Activated CD4-positive, alpha-beta T cell treated with anti-CD3 and anti-CD28 coated beads, Interleukin-10, Interleukin-2, amounts not matched to agents 100 ng/mL and 50 ng/mL, durations not matched to agents 16 hours and 8 hours (primary cell): ENCODE measurements at places on chromosomes 1 and 21.

- no peak for DNase-seq
Measured at GRCh38 chr1:228989992-228990827, 254.9 kb downstream of the RHOU start.

DNA sequence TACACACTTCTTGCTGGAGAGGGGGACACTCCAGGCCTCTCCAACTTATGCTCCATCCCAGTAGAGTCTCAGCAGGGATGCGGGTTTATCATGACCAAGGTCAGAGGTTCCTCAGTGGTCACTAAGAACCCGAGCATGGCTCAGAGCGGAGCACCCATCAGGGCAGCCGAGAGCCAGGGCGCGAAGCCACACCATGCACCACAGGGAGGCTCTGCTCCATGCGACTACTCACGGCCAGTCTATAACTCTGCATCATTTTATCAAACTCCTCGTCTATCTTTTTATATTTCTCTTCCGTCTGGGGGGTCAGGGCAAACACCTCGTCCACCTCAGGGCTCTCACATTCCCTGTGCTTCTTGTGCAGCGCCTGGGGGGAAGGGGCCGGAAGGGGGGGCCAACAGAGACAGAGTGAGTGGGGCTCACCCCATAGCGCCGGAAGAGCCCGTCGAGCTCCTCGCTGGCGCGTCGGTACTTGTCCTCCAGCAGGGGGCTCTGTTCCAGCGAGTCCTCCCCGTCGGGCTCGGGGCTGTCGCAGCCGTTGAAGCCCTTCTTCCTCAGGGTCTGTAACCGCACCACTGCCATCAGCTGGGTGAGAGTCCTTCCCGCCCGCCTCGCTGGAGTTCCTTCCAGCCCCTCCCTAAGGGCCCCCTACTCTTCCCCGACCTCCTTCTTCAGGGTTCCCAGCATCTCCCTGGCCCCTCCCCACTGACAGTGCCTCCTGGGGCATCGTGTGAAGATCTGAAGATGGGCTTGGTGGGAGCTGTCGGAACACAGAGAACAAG lies 20.0 kb downstream of the MEF2D start:
- peak; percentile 83 for DNase-seq

- no peak for DNase-seq
Measured at GRCh38 chr1:222904451-222904850, 89.6 kb downstream of the DISP1 start.

- DNase-seq, result no peak
Measured at GRCh38 chr21:37855271-37855646, 61.0 kb downstream of the KCNJ6 start.

GRCh38 chr1:232248276-232248820 lies 381.6 kb downstream of the SIPA1L2 start:
- no peak for DNase-seq

- DNase-seq, result no peak
Measured at GRCh38 chr1:65255035-65255655, 54.2 kb upstream of the DNAJC6 start.

DNA sequence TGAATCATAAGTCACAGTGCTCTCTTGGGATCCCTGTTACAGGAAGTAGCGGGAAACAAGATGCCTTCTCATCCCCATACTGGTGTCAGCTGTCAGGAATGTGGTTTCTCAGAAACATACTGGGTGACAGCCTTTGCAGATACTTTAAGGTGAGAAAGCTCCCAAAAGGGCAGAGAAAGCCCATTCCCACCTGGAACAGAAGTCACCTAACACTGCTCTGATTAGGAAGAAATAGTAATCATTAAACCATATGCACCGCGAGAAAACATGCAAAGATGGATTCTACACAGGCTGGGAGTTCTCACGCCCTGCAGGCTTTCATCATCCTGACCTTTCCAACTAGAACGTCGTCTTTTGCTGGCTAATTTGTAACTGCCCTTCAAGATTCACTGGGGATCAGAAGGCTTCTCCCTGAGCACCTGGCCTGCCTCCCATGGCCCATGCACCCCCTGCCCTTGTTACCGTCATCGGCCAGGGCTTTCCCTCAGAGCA lies 46.2 kb upstream of the SLC44A3 start:
- no peak for DNase-seq

GRCh38 chr1:45355683-45356082 lies 15.4 kb upstream of the MUTYH start:
- no peak for DNase-seq

- no peak for DNase-seq
Measured at GRCh38 chr1:159828581-159829272, 2.1 kb downstream of the SLAMF8 start.

- DNase-seq, result peak; percentile 49
Measured at GRCh38 chr1:50930193-50930592, 29.9 kb downstream of the FAF1 start.

DNA sequence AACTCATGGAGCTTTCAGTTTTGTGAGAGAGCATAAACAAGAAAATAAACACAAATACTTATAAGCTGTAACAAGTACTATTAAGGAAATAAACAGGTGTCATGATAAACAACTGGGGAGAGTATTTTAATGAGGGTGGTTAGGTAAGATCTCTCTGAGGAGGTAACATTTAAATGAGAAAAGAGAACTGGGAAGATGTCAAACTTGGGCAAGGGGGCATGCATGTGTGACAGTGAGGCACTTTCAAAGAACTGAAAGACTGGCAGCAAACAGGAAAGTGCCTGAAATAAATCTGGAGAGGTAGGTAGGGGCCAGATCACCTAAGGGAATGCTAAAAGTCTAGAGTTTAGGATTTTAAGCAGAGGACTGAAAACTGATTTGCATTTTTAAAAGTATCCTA lies 37.8 kb downstream of the NSL1 start:
- no peak for DNase-seq
